ENCODE measurements at places on chromosomes 6 and 20.

DNA sequence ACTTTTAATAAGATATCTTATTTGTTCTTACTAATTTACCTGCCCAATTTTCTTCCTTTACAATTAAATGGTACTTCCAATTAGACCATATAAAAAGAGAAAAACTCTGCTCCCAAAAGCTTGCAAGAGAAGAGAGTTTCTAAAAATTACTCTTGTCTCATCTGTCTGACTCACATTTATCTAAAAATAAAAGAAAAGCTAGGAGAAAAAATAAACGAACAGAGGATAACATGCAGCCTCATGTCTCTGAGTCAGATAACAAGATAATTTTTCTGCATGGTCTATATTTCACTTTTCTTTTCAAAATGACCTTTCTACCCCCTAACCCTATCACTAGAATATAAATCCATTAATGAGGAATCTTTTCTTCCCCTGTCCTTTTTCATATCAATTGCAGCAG is 127.2 kb upstream of the TCF21 start:
- DNase-seq = no peak

- no peak for DNase-seq
These were observed 4.0 kb downstream of the QKI start for GRCh38 chr6:163418311-163419029.

GRCh38 chr20:45957021-45957941 is 14.7 kb downstream of the ZNF335 start:
- DNase-seq = no peak

DNA sequence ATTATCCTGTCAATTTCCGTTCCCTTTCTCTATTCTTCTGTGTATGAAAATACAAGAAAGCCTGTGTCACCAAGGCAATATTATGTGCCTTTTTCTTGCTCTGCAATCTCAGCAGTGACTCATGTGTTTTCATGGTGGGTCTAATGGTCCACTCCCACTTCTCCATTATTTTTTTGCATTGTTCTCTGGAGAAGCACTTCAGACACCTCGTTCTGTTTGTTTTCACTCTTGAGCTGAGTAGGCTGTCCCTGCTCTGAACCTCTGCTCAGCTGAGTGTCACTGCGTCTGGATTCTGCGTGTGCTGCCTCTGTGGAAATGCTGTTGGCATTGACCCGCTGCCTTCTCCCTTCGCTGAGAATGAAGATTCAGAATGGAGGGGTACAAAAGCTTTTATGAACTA is 230.6 kb downstream of the TMEM242 start:
- no peak for DNase-seq

DNA sequence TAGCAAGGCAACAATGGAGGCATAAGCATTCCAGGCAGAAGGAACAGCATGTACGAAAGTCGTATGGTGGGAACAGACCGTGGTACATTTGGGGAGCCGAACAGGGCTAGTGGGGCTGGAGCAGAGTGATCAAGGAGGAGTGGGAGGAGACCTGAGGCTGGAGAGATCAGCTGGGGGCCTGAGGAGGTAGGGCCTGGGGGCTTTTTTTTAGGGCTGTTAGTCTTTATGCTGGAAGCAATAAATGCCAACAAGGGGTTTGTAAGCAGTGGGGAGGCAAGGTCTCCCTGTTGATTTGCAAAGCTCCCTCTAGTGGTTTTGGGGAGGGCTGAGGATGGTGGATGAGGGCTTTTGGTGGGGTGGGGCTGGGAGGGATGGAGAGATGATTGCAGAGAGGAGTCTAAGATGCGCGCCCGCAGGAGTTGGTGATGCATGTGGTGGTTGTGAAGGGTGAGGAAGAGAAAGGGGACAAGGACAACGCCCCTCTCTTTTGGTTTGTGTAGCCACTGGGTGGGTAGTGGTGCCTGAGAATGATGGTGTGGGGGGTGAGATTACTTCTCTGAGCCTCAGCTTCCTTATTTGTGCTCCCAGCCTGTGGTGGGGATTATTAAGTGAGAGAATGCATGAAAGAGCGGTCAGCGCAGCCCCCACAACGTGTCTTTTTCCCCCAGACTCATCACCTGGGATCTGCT is 74.1 kb upstream of the TOX2 start:
- peak; percentile 44 for DNase-seq

GRCh38 chr20:37315452-37316110 is 26.1 kb downstream of the MANBAL start:
- no peak for DNase-seq

- DNase-seq = no peak
These were observed 3.3 kb downstream of the KCNS1 start for GRCh38 chr20:45097485-45098102.

DNA sequence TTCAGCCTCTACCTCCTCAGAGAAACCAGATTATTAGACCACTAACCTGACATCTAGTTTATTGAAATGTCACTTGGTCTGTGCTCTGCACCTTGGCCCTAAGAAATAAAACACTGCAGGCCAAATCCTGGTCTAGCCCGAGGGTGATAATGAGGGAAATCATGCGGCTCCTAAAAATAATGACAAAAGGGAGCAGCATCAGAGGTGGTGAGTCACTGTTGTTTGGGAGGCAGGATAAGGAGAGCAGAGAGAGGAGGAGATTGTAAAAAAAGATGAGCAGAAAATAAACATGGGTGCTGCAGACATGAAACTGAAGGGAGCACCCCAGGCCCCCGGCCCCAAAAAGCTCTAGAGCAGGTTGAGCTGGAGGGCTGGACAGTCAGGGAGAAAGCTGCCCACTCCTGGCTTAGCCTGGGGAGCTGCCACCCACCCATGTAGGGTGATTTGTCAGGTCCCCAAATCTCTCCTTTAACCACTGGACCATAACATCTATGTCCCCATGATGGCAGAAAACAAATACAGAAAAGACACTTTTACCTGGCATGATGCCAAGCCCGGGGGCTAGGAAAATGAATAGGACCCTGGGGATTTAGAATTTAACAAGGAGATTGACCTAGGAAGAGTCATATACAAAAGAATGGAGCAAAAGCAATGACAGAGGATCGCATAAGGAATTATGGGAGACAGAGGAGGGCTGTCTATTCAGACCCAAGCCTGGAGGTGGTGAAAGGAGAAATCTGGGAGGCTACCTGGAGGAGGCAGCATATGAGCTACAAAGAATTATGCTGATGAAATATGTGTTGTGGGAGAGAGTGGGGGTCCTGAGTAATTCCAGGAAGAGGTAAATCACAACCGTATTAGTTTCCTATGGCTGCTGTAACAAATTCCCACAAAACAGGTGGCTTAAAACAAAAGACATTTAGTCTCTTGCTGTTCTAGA is 103.7 kb downstream of the SNAP25 start:
- peak; percentile 22 for DNase-seq

- no peak for DNase-seq
These were observed 65.3 kb upstream of the ZNF217 start for GRCh38 chr20:53658973-53659372.

DNA sequence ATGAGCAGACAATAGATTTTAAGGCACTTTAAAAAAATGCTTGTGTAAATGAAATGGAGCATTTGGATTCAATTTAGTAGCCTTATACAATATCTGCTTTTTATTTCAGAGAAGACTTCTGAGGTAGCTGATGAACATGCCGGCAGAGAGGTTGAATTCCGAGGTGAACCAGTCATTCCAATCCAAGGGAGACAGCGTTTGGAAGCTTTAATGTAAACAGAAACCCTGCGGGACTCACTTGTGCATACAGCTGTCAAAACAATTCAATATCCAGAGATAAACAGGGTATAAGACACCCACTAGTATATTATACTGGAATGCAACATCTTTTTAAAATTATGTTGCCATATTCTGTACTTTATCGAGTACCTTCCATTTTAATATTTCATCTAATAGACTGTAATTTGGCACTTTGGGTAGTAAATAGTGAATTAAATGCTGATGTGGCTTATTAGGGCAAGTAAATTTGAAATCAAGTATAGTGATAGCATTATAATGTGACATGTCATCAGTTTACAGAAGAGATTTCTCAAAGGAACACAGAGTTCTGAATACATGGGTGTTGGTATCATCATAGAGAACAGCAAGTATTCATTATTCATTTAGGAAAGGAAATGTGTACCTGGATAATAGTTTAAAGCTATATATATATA is 347.7 kb downstream of the PRKN start:
- no peak for DNase-seq

DNA sequence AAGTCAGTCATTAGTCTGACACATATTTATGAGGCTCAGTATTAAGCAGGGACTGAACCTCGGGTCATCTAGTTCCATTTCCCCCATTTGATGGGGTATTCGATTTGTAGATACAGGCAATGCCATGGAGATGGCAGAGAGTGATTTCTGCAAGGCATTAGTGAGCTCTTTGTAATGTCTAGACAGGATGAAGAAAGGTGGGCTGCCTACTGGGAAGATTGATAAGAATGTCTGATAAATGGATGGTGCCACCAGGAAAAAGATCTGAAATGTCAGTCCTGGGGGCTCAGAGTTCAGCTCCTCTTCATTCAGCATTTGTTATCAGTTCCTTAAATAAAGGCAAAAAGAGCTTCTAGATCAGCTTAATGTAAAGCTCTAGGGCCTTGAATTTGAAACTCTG is 51.4 kb downstream of the HS3ST5 start:
- no peak for DNase-seq

GRCh38 chr6:9403736-9404135 is 968.4 kb upstream of the SLC35B3 start:
- no peak for DNase-seq

DNA sequence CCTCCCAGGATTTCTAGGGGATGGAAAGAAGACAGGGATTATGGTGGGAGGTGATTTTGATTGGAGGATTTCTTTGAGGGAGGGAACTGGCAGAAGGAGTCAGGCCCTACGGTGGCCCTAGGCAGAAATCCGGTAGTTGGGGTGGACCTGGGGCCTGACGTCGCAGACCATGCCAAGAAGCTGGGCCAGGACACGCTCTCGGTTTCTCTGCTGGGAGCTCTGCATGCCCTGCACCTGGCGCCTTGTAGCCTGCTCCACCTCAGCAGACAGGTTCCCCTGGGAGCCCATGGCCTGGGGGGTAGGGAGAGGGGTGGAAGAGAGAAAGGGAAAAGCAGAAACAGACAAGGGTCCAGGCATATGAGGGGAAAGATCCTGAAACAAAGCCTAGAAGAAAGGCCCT is 1.1 kb downstream of the ATP6V1G2 start:
- no peak for DNase-seq

- no peak for DNase-seq
These were observed 543.1 kb upstream of the IRAK1BP1 start for GRCh38 chr6:78324213-78324612.

DNA sequence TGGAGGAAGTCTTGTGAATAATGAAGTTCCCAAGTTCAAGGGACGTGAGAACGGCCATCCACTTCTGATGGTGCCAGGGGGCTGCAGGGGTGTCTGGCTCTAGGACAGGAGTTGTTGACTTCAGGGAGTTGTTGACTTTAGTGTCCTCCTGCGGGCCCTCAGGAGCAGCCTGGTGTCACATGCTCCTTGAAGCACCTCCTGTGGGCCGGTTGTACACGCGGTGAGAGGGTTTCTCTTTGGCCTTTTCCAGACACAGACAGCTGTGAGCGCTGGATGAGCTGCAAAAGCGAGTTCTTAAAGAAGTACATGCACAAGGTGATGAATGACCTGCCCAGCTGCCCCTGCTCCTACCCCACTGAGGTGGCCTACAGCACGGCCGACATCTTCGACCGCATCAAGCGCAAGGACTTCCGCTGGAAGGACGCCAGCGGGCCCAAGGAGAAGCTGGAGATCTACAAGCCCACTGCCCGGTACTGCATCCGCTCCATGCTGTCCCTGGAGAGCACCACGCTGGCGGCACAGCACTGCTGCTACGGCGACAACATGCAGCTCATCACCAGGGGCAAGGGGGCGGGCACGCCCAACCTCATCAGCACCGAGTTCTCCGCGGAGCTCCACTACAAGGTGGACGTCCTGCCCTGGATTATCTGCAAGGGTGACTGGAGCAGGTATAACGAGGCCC is 77.8 kb downstream of the ISM1 start:
- DNase-seq = no peak
